ENCODE measurements at places on chromosomes 2 and 18.

DNA sequence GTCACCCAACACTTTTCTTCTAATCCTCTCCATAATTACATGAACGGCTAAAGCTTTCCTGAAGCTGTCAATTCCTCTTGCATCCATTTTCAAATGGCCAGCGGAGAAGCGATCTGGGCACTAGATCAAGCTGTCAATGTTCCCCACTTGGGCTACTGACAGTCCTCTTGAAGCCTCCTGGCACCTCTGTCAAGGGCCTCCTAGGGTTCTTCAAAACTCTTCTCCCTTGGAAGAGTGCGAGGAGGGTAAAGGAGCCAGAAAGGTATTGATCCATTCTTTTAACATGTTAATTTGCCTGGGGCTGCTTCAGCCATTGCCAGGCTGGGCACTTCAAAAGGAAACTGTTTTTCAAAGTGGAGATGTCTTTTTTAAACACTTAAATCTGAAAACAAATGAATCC lies 19.8 kb downstream of the EPHA4 start:
- no peak for DNase-seq

DNA sequence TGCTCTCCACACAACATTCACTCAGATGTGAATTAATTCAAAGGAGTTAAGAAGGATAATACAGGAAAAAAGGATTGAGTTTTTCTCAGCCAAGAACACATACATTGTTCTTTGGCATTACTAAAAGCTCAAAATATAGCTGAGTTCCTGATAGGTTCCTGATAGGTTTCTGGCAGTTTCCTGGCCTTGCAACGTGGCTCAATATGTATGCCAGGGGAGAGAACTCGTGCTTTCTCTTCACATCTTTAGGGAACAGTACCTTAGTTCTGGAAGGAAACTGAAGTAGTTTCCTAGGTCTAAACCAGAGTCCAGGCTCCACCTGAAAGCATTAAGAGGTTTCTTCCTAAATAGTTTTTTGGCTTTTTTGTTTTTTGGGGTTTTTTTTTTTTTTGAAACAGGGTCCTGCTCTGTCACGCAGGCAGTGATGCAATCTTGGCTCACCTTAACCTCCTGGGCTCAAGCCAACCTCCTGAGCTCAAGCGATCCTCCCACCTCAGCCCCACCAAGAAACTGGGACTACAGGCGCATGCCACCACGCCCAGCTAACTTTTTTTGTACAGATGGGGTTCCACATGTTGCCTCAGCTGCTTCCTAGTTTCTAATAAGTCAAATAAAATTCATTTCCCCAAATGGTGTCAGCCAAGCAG lies 42.8 kb downstream of the ESCO1 start:
- no peak for DNase-seq

DNA sequence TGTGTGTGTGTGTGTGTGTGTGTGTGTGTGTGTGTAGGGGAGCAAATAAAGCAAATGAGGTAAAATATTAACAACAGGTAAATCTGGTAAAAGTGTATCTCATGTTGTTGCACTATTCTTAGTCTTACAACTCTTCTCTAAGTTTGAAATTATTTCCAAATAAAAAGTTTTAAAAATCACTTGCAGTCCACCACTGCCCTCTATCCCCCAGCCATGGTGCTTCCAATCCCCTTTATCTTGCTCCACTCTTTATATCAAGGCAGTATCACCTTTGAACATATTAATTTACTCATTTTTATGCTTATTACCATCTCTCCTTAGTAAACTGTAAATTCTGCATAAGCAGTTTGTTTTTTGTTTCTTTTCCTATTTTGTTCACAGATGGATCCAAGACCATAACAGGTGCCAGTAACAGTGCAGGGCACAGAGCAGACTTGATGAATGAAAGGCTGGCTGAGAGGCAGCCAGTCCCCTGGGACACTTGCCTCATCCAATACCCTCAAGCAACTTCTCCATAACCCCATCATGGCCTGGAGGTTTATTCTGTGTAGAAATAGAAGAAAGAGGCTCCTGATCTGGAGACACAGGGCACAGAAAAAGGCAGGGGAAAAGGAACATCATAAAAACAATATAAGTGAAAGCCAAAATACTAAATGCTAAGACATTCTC lies 67.6 kb downstream of the LDAH start:
- no peak for DNase-seq

DNA sequence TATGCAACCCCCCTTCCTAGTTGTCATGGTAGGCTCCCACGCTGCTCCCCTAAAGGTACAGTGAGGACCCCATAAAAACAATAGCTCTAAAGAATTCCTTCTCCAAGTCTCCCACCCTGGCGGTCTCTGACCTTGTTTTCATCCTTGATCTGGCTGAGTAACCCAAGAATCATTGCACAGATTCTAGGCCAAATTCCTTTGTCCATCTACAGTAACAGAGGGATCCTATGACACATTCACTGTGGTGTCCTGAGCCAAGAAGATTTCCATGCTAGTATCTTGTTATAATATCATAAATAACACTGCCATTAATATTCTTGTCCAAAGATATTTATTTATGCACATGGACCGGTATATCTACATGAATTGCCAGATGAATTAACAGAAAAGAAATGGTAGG lies 240.2 kb downstream of the CYP26B1 start:
- DNase-seq = no peak

GRCh38 chr2:73333564-73333963 lies 40.2 kb upstream of the EGR4 start:
- DNase-seq = no peak

- no peak for DNase-seq
Measured at GRCh38 chr2:12044857-12045256, 298.4 kb downstream of the LPIN1 start.

DNA sequence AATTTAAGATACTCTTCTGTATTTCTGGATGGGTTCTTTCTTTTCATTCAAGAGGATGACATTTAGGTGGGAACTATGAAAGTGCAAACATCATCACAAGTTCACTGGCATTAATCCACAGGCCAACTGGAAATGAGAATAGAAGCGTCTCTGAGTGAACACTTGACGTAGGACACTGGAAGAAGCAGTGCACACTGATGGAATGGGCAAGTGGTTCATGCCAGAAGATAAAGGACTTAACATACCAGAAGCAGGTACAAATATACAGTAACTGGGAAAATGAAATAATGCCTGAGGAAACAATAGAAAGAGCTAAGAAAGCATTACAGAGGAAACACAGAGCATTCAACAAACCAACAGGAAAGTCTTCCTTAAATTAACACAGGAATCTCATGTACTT lies 120.9 kb upstream of the CCDC195 start:
- no peak for DNase-seq

- DNase-seq = no peak
Measured at GRCh38 chr2:21552981-21553380, 429.2 kb downstream of the TDRD15 start.

DNA sequence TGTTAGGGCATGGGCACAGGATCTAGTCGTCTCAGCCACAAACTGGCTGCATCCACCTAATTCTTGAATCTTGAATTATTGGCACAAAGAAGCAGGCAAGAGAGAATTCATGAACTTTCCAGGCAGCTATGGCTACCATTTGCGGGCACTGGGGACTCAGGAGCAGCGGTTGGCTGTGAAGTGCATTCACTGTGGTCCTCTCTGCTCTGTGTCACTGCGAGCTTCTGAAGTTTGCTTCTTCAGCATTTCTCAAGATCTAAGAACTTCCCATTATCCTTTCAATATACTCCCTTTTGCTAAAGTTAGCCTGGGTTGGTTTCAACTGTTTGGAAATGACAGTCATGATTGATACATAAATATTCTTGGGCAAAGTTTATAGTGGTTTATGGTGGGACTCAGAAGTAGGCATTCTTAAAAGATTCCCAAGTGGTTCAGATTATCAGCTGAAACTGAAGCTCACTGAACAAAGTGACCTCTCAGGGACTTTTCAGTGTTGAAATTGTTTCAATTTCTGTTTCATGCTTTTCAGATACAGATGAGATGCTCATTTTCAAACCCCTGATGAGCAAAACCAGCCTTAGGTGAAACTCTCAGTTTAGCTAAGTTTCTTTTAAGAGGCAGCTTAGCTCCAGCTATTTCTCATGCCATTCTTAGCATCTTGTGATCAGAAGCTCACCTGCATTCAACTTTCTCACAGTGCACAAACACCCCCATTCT lies 1258.3 kb upstream of the GYPC start:
- DNase-seq = no peak

DNA sequence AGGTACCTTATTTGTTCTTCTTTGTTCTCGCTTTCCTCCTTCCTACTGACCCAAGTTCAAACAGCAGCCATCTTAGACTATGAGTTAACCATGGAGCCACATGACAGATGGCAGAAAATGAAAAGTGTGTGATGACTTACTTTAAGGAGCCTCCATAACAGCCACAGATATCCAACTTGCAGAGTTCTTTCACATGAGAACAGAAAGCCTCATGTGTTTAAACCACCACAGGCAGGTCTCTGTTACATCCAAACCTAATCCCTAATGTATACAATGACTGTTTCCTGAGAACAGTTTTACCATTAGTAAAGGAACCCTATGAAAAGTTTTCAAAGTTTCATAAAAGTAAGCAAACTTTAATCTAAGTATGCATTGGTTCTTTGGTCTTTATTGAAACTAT lies 20.3 kb downstream of the B4GALT6 start:
- no peak for DNase-seq

GRCh38 chr2:1676091-1676912 lies 68.0 kb downstream of the PXDN start:
- DNase-seq = no peak

DNA sequence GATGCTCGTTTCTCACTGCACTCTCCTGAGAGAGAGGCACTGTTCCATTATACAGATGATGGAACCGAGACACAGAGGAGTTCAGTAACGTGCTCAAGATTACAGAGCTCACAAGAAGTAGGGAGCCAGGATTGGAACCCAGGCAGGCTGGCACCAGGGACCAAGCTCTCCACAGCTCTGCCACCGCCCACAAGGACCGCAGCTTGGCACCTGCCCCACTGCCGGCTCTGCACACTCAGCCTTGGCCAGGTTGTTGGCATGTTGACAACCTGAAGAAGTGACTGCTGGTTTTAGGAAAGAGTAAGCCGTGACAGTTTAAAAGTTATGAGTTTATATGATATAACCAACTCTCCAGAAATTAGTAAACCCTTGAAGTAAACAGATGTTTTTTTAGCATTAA lies 48.0 kb upstream of the ITM2C start:
- DNase-seq = no peak

DNA sequence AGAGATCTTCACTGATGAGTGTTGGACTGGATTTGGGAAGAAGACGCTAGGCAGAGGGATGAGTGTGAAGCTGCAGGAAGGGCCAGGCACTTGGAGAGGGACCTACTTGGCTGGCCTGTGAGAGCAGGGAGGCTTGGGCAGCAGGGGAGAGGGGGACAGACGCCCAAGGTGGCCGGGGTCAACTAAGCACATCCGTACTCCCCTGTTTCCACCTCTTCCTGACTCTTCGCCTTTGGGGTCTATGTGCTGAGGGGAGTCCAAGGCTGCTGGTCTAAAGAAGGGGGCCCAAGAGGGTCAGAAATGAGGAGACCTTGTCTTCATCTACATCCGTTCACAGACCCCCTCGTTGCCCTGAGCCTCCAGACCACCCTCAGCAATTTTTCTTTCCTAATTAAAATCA lies 16.7 kb downstream of the DPYSL5 start:
- DNase-seq = no peak

GRCh38 chr18:6132751-6133368 lies 237.5 kb upstream of the TMEM200C start:
- DNase-seq = no peak

DNA sequence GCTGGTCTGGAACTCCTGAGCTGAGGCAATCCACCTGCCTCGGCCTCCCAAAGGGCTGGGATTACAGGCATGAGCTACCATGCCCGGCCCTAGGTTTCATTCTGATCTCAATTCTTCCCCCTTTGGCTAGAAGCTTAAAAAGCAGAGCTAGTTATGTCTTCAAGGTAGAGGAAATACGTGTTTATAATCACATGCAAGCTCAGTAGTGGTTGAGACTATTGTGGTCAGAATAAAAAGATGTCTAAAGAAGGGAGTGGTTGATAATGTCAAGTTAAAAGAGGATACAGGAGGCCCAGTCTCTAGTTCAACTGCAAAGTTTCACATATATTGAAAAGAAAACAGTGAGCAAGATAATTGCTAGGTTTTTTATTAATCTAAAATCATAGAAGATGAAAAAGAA lies 807.8 kb upstream of the ACVR2A start:
- DNase-seq = no peak

DNA sequence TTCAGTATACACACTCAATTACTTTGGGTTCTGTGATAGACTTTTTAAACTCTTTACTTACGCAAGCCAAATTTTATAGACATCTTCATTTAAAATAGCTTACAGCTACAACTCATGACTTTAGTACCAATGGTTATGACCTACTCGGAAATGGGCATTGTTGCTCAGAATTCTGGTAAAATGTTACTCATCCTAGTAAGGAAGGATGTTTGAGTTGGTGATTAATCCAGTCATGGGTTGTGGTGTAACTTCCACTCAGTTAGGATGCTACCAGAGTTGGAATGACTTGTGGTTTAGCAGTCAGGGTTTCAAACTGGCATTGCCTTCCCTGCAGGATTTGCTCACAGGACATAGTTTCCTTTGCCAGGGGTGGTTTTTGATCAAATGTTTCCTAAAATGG lies 7.4 kb upstream of the NPC1 start:
- peak; percentile 93 for DNase-seq

- no peak for DNase-seq
Measured at GRCh38 chr2:17918789-17919188, 40.3 kb downstream of the KCNS3 start.

DNA sequence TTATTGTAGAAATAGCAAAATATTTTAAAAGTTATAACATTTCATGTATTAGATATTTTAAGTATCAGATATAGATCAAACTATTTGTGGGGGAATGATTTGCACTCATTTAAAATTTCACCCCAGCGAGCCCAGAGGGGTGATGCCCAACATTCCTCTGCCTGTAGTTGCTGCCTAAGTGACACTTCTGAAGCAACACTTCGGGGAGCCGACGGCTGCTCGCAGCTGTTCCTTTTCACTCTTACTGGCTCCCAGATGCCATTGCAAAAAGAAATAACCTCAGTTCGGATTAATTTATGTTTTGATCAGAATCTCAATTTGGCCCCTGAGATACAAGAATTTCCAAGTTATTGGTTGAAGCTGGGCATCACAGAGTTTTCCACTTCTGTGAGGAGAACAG lies 603.8 kb downstream of the PLCL1 start:
- DNase-seq = no peak

DNA sequence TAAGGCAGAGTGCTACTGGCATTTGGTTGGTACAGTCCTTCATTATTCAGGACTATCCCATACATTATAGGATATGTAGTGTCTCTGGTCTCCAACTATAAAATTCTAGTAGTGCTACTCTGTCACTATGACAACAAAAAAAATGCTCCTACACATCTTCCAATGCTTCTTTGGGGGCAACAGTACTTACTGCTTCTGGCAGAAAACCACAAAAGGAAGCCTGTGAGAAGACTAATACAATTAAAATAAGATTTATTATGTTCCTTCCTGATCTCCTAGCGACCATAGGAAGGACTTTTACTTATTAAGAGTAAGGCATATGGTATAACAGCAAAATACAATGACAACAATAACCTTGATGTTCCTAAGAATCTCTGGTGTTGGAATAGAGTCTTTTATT lies 48.4 kb upstream of the CPO start:
- no peak for DNase-seq

Measured in HS-5 (cell line).